ENCODE measurements at places on chromosomes 4 and X.
A peak's percentile ranks its signal among the peaks of the same experiment; 100 is the strongest.

- no peaks in the 10 kb centered on the region for H3K27me3 ChIP-seq
- no peak overlapping the region for H3K4me3 ChIP-seq
- no peak for DNase-seq
- no peaks in the 10 kb centered on the region for H3K4me1 ChIP-seq
- H3K36me3 ChIP-seq: peaks cover 14% of the 10 kb centered on the region
These were observed 9.9 kb downstream of the YIPF6 start for GRCh38 chrX:68508799-68509198.

GRCh38 chr4:111806331-111806730 lies 338.9 kb upstream of the FAM241A start:
- H3K27me3 ChIP-seq: no peaks in the 10 kb centered on the region
- no peaks in the 10 kb centered on the region for H3K36me3 ChIP-seq
- H3K27ac ChIP-seq: no peak overlapping the region
- DNase-seq: no peak

DNA sequence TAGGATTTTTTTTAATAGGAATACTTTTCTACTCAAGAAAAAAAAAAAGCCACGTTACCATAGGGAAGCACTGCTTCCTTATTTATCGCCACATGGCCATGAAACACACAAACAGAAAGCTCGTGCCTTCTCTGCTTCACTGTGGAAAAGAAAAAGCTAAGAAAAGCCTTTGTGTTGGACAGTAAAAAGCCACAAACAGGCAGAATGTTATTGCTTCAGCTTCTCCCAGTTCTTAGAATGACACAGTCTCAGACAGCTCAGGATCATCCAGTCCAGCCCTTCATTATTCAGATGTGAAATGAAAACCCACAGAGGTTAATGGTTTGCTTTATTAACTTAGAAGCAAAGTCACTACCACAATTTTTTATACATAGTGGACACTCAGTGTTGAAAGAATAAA lies 181.6 kb upstream of the NOCT start:
- H3K36me3 ChIP-seq: no peaks in the 10 kb centered on the region
- H3K27me3 ChIP-seq: no peaks in the 10 kb centered on the region
- no peaks in the 10 kb centered on the region for H3K4me1 ChIP-seq
- H3K27ac ChIP-seq: no peak overlapping the region
- H3K4me3 ChIP-seq: no peak overlapping the region

GRCh38 chr4:123265443-123265842 lies 131.2 kb upstream of the SPRY1 start:
- no peaks in the 10 kb centered on the region for H3K4me1 ChIP-seq
- DNase-seq: no peak
- H3K36me3 ChIP-seq: no peaks in the 10 kb centered on the region
- no peaks in the 10 kb centered on the region for H3K27me3 ChIP-seq
- no peak overlapping the region for H3K27ac ChIP-seq
- no peak overlapping the region for H3K4me3 ChIP-seq

GRCh38 chr4:55830716-55831115 lies 11.1 kb downstream of the EXOC1L start:
- H3K4me1 ChIP-seq: no peaks in the 10 kb centered on the region
- H3K27ac ChIP-seq: no peak overlapping the region
- no peak overlapping the region for H3K4me3 ChIP-seq
- DNase-seq: no peak
- no peaks in the 10 kb centered on the region for H3K36me3 ChIP-seq

- no peaks in the 10 kb centered on the region for H3K4me1 ChIP-seq
- no peaks in the 10 kb centered on the region for H3K27me3 ChIP-seq
- DNase-seq: no peak
These were observed 738.0 kb upstream of the AADAT start for GRCh38 chr4:170827562-170828274.

- H3K36me3 ChIP-seq: no peaks in the 10 kb centered on the region
- H3K27me3 ChIP-seq: no peaks in the 10 kb centered on the region
These were observed 209.9 kb downstream of the SHROOM3 start for GRCh38 chr4:76644831-76645485.

GRCh38 chr4:184317234-184317918 lies 99.7 kb upstream of the ENPP6 start:
- H3K27me3 ChIP-seq: no peaks in the 10 kb centered on the region
- no peak overlapping the region for H3K4me3 ChIP-seq
- H3K27ac ChIP-seq: no peak overlapping the region
- no peaks in the 10 kb centered on the region for H3K36me3 ChIP-seq
- DNase-seq: no peak

- DNase-seq: no peak
- H3K27ac ChIP-seq: no peak overlapping the region
- H3K27me3 ChIP-seq: no peaks in the 10 kb centered on the region
- no peaks in the 10 kb centered on the region for H3K36me3 ChIP-seq
- H3K4me3 ChIP-seq: no peak overlapping the region
- H3K4me1 ChIP-seq: no peaks in the 10 kb centered on the region
These were observed 309.8 kb downstream of the LDB2 start for GRCh38 chr4:16588651-16589050.

DNA sequence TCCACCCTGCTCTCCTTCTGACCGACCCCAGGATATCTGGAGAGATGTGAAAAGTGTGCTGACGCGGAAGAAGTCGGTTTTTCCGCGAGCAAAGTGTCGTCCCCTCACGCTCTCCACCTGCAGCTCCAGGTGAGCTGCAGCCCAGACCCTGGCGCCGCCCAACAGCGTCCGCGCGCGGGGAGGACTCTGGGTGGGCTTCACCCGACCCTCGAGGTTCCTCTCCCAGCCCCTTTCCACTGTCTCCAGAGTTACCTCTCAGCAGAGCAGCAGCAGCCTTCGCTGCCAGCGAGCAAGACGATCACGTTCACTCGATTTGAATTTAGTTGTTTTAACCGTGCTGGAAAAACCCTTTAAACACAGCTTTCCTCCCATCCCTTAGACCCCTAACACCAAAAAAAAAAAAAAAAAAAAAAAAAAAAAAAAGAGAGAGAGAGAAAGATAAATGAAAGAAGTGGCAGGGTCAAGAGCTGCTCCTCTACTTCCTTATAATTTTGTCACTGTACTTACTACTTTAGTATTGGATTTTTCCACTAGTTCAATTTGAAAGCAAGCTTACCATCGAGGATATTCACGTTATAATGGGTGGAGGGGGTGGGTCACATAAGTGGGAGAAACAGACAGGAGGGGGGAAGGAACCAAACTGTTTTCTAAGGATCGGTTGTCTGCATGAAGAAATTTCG lies 758 bp upstream of the NR3C2 start:
- H3K36me3 ChIP-seq: no peaks in the 10 kb centered on the region
- no peak overlapping the region for H3K27ac ChIP-seq
- no peaks in the 10 kb centered on the region for H3K4me1 ChIP-seq
- H3K4me3 ChIP-seq: peak overlapping the region; percentile 60
- DNase-seq: no peak

GRCh38 chr4:138299881-138300280 lies 57.7 kb upstream of the SLC7A11 start:
- no peak overlapping the region for H3K4me3 ChIP-seq
- DNase-seq: no peak
- no peaks in the 10 kb centered on the region for H3K27me3 ChIP-seq
- no peak overlapping the region for H3K27ac ChIP-seq

DNA sequence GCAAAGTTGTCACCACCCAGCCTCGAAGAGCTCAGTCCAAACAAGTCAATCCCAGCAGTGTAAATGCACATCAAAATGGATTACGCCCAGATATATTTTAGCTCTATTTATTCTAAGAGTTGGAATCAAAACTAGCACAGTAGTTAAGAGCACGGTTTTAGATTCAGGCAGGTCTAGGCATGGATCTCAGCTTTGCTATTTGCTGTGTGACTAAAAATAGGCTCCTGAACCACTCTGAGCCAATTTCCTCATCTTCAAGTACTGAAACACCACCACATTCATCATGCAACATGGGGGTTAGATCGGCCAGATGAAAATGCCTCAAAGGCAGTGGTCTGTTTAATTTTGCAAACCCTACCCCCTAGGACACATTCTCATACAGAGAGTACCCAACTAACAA lies 55.9 kb upstream of the FGFBP2 start:
- DNase-seq: no peak
- H3K36me3 ChIP-seq: no peaks in the 10 kb centered on the region
- no peak overlapping the region for H3K27ac ChIP-seq
- no peak overlapping the region for H3K4me3 ChIP-seq

- H3K27ac ChIP-seq: peak overlapping the region; percentile 78
- no peak for DNase-seq
- no peaks in the 10 kb centered on the region for H3K4me1 ChIP-seq
- H3K36me3 ChIP-seq: peaks cover under 1% of the 10 kb centered on the region
These were observed 529 bp upstream of the UBA6 start for GRCh38 chr4:67701517-67701850.

- H3K27ac ChIP-seq: no peak overlapping the region
- H3K36me3 ChIP-seq: no peaks in the 10 kb centered on the region
- no peaks in the 10 kb centered on the region for H3K4me1 ChIP-seq
- H3K27me3 ChIP-seq: no peaks in the 10 kb centered on the region
- no peak overlapping the region for H3K4me3 ChIP-seq
These were observed 227.3 kb downstream of the QDPR start for GRCh38 chr4:17284323-17285175.

GRCh38 chr4:71857713-71858451 lies 74.0 kb upstream of the GC start:
- H3K36me3 ChIP-seq: no peaks in the 10 kb centered on the region
- H3K27ac ChIP-seq: no peak overlapping the region
- H3K4me1 ChIP-seq: no peaks in the 10 kb centered on the region
- no peak overlapping the region for H3K4me3 ChIP-seq
- DNase-seq: no peak

DNA sequence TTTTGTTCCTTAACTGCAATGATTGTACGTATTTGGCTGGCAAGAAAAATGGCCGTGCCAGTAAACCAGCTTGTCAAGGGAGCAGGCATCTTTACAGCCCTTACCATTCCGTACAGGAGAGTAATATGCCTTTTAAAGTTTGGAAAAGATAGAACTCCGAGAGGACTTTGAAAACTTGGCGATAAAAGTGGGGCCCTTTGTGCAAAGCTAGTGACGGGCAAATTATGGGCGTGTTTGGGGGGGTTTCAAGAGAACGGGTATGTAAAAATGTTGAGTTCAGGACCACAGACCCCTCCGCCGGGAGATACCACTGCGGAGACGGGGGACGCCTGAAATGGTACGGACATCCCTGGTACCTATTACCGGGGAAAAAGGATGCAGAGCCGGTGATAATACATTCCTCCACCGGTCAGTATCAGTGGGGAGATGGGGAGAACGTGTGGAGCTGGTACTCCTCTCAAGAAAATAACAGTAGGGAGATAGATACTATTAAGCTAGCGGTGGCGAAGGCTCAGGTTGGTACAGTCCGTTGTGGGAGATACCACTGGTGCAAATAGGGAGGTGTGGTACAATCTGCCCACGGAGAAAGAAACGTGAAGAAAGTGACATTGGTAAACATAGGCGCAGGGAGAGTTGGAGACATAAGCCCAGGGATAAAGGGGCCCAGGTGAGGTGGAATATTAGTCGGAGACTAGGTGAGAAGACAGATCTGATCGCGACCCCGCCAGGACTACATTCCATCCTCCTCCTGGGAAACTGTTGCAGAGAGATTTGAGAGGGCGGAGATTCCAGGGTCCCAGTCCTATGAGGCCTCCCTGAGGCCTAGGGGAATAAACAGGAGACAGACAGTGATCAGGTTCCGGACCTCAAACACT lies 14.5 kb downstream of the SPACA5 start:
- peak overlapping the region; percentile 59 for H3K4me3 ChIP-seq
- H3K27me3 ChIP-seq: no peaks in the 10 kb centered on the region
- H3K4me1 ChIP-seq: no peaks in the 10 kb centered on the region

GRCh38 chr4:130576218-130576617 lies 1480.3 kb downstream of the C4orf33 start:
- no peak for DNase-seq
- no peaks in the 10 kb centered on the region for H3K36me3 ChIP-seq
- H3K27ac ChIP-seq: no peak overlapping the region
- no peaks in the 10 kb centered on the region for H3K27me3 ChIP-seq
- H3K4me1 ChIP-seq: no peaks in the 10 kb centered on the region
- no peak overlapping the region for H3K4me3 ChIP-seq

- no peaks in the 10 kb centered on the region for H3K36me3 ChIP-seq
- H3K4me3 ChIP-seq: no peak overlapping the region
- DNase-seq: no peak
- no peak overlapping the region for H3K27ac ChIP-seq
- no peaks in the 10 kb centered on the region for H3K4me1 ChIP-seq
- no peaks in the 10 kb centered on the region for H3K27me3 ChIP-seq
These were observed 227.0 kb downstream of the DKK2 start for GRCh38 chr4:106809076-106809475.

GRCh38 chrX:133048751-133049150 lies 48.2 kb downstream of the USP26 start:
- H3K4me3 ChIP-seq: no peak overlapping the region
- DNase-seq: no peak
- H3K4me1 ChIP-seq: no peaks in the 10 kb centered on the region

GRCh38 chrX:97308171-97308570 lies 424.5 kb downstream of the RPA4 start:
- no peaks in the 10 kb centered on the region for H3K4me1 ChIP-seq
- no peak overlapping the region for H3K27ac ChIP-seq
- H3K27me3 ChIP-seq: no peaks in the 10 kb centered on the region
- H3K36me3 ChIP-seq: no peaks in the 10 kb centered on the region

DNA sequence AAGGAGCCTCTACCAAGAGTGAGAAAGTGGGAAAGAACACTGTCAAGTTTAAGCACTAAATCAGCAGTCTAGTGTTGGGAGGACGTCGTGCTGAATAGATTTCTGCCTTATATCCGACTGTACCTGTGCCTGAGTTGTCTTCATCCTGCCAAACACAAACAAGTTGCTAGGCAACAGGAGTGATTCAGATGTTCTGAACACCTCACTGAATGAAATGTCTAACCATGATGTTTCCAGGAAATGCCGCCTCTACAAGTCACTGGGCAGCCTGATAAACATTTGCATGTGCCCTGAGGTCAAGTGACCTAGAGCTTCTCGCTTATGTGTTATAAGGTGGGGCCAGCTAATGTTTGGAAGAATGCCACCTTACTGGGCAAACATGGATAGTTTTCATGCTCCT lies 37.9 kb downstream of the SGMS2 start:
- H3K4me3 ChIP-seq: no peak overlapping the region
- H3K27me3 ChIP-seq: no peaks in the 10 kb centered on the region
- H3K27ac ChIP-seq: no peak overlapping the region
- DNase-seq: peak; percentile 74
- H3K4me1 ChIP-seq: no peaks in the 10 kb centered on the region
- H3K36me3 ChIP-seq: no peaks in the 10 kb centered on the region

- no peak within 1 kb of the TSS for H3K27ac ChIP-seq
- no peak for DNase-seq
- H3K36me3 ChIP-seq: no peaks in the 10 kb centered on the region
- H3K4me1 ChIP-seq: no peaks in the 10 kb centered on the region
- no peaks in the 10 kb centered on the region for H3K27me3 ChIP-seq
These were observed at the start of gene ZDHHC15 for GRCh38 chrX:75522565-75523431. Gene ZDHHC15 (minus strand): TSS chrX:75523037. CDS start chrX:75523024, 13 bp downstream.
